ENCODE measurements at places on chromosomes 2 and 18.

DNA sequence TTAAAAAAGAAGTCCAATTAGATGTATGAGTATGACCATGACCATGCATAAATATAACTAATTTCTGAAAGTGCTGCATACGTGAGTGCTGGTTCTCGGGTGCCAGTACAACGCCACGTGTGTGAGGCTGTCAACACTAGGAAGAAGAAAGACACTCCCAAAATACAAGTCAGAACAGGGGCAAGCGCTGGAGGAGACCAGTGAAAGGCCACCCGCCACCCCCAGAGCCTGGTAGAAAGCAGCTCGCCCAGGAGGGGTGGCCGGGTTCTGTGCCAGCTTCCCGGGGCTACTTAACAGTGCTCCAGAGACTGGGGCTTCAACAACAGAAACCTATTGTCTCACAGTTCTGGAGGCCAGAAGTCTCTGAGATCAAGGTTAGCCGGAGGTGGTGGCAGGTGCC is 147.6 kb downstream of the RTP5 start:
- no peak for DNase-seq

GRCh38 chr18:58288921-58289797 is 245.1 kb downstream of the NEDD4L start:
- no peak for DNase-seq

DNA sequence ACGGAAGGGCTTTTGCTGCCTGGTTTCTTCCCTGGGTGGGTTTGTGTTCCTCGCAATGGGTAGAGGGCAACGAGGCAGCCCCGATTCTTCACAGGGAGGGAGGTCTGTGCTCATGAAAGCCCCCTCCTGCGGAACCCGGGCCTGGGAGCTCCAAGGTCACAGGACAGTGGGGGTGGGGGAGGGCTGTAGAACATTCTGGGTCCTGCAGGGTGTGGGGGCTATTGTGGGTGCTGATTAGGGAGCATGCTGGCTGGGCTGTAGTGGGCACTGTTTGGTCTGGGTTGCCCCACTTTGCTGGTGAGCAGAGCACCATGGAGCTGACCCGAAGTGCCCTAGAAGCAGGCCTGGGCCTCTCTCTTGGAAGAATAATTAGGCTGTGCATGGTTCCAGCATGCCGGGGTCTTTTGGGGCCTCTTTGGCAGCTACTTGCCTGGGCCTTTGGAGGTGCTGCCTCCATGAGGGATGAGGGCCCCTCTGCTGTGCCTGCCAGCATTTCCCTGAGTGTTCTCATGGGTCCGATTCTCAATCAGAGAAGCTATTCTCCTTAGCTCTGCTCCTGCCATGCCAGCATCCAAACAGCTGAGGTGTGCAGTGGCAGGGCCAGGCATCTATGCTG is 232.2 kb upstream of the HS6ST1 start:
- no peak for DNase-seq

- DNase-seq, result no peak
Observed at GRCh38 chr2:58734365-58734764, 493.2 kb upstream of the FANCL start.

DNA sequence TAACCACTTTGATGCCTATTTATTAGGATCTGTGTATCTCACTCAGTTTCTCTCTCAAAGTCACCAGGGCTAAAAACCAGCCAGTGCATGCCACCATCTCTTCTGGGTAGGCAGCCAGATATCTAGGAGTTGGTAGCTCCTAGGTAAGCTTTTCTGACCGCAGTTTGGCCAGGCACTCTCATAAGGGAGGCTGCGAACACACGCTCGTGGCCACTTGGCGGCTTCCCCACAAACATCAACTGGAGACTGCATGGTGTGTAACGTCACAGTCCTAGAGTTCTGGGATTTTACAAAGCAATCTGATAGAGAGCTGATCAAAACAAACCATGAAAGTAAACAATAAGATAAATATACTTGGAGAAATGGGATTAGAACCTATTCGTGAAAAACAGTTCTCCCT is 424.3 kb upstream of the ACVR2A start:
- DNase-seq, result no peak

GRCh38 chr2:33042265-33042664 is 95.5 kb downstream of the LTBP1 start:
- no peak for DNase-seq

GRCh38 chr2:220880623-220881596 is 691.2 kb downstream of the EPHA4 start:
- no peak for DNase-seq

GRCh38 chr2:11862049-11862448 is 115.6 kb downstream of the LPIN1 start:
- no peak for DNase-seq

DNA sequence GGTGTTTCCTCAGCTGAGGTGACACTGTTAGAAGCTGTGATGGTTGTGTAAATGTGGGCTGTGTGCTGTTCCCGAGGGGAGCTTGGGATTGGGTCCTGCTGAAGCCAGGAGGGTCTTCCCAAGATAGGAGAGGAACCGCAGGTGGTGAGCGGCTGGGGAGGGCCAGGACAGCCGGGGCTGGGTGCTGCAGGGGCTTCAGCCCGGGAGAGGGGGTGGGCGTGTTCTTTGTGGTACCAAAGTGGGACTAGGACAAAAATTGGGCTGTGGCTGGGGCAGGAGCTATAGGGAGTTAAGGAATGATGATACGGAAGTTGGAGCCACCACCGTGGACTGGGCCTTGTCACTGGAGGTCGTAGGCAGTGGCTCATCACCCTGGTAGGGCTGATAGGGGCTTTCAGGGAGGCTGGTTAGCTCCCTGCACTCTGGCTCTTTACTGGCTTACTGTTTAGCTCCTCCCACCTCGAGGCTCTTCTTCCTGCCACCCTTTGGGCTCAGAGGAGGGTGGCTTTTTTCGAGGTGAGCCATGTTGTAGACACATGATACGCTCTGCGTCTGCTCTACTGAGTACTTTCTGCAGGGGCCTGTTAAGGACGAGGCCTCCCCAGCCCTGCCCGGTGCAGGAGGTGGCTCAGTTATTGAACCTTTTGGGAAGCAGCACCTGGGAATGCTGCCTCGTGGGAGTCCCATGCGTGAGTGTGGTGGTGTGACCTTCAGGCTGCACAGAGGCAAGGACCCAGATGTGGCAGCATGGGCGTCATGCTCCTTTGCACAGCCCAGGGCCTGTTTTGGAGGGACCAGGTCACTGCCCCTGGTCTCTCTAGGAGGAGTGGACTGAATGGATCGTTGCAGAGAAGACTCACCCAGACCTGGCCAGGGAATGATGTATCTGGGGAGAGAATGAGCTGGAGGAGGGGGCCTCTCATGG is 21.6 kb downstream of the ASB1 start:
- DNase-seq, result no peak

DNA sequence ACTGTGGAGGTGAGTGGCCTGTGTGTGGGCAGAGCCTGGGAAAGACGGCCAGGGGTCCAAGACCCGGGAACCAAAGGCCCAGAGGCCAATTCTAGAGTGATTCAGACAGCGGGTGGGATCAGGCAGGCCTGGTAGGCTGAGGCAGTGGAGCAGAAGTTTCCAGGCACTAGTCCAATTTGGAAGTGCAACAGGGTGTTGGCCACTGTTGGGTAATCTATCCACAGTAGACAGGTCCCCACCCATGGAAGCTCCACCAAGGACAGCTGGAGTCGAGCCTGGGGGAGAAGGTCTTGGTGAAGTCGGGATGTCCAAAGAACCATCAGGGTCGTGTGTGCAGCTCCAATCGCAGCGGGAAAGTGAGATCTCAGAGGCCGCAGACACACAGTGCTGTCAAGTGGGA is 125.8 kb upstream of the COPS8 start:
- DNase-seq, result no peak

DNA sequence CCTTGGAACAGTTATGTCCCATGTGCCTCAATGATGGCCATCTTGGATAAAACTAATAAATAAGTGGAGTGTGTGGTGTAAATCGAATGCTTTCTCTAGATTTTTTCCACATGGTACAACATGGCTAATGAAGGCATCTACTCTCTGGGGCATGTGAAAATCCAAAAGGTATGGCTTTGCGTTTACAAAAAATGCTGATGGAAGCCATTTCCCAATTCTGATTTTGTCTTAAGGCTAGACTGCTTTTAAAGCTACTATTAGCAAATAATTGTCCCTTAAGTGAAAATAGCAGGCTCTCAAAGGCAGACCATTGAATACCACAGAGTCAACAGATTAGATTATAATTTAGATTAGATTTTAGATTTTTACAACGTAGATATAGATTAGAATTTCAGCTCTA is 183.7 kb downstream of the LRRTM1 start:
- no peak for DNase-seq

DNA sequence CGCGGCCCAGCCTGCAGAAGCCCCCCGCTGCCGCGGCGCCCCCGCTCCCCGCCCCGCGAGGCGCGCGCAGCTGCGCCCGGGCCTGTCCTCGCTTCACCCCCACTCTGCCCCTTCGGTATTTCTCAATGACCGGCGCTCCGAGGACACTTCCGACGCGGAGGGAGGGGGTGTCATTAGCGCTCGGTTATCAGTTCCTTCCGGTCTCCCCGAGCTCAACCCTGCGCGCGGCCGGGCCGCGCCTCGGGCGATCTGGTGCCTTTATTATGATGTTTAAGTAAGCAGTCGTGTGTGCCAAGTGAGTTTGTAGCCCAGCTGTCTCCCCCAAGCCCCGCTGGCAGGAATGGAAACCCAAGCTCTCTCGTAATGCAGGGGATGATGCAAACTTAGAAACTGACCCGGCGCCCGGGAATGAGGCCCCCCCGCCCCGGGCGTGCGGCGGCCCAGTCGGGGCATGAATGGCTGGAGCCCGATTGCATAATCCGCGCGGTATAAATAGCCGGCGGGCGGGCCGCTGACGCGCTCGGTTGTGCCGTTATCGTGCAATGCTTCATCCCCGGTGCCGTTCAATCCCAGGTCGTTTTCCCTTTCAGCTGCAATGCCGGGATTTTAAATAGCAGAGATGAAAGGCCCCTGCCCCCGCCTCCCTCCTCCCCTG is 3.9 kb upstream of the SPRED2 start:
- DNase-seq, result peak; percentile 20

GRCh38 chr2:71949537-71949798 is 198.2 kb downstream of the CYP26B1 start:
- no peak for DNase-seq

DNA sequence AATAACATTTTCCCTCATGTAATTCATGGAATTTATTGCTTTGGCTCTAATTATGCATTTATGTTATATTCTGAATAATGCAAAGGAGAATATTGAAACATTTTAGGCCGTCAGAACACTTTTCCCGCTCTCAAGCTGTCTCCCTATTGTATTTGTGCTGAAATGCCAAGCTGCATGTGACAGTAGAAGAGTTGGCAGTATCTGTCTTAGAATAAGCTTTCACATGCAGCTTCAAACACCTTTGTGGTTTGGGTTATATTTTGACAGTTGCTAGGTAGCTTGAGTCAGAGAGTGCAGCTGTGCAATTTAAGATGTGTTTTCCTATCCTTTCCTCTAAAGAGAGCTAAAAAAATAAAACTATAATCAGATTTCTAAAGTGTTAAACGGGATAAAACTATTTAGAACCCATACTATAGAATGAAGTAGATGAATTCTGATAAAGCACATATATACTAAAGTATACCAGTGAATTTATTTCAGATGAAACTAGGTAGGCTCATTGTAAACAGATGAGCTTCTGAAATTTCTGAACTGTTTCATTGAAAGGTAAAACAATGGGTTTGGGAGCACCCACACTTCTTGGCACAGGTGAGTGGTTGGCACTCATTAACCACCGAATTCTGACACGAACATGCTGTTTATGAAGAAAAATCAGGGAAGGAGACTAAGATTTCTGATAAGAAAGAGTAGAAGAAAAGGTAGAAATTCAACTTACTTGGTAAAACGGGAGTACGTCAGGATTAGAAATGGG is 43.4 kb downstream of the PLCL1 start:
- no peak for DNase-seq

DNA sequence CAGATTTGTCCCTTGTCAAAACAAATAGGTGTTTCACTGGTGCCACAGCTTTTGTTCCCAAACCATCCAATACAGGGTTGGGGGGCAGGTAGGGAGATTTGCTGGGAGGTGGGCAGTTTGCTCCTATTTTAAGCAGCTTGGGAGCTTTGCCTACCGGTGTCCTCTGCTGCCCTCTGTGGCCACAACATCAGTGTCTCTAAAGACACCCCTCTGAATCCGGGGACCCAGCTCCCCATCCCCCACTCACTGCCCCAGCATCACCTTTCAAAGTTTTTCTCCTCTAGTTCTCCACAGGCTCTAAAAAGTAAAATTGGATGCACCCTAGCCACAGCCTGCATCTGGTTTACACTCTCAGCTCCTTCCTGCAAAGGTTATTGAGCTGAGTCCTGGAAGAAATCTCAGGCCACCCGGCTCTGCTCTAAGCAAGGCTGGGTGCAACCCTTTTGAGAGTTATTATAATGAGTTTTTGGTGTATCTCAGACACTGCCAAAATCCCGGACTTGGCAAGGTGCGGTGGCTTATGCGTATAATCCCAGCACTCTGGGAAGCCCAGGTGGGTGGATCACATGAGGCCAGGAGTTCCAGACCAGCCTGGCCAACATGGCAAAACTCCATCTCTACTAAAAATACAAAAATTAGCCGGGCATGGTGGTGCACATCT is 2.9 kb upstream of the EPAS1 start:
- no peak for DNase-seq

GRCh38 chr18:7879717-7880116 is 312.6 kb downstream of the PTPRM start:
- no peak for DNase-seq

GRCh38 chr2:155975734-155976133 is 356.8 kb downstream of the NR4A2 start:
- no peak for DNase-seq

DNA sequence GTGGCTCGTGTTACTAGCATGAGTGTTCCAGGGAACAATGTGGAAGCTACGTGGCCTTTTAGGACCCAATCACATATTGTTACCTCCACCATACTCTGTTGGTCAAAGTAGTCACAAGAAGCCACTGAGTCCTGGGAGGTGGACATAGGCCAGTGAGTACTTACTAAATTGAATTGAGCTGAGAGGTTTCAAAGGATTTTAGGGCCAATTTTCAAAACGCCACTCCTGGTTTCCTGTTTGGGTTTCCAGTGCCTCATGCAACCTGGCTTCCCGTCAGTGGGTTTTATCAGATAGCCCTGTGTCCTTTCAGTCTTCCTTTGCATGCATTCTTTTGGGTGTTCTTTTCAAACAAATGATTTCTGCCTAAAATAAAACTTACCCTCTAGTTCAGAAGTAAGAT is 56.3 kb downstream of the FBLN7 start:
- DNase-seq, result no peak

DNA sequence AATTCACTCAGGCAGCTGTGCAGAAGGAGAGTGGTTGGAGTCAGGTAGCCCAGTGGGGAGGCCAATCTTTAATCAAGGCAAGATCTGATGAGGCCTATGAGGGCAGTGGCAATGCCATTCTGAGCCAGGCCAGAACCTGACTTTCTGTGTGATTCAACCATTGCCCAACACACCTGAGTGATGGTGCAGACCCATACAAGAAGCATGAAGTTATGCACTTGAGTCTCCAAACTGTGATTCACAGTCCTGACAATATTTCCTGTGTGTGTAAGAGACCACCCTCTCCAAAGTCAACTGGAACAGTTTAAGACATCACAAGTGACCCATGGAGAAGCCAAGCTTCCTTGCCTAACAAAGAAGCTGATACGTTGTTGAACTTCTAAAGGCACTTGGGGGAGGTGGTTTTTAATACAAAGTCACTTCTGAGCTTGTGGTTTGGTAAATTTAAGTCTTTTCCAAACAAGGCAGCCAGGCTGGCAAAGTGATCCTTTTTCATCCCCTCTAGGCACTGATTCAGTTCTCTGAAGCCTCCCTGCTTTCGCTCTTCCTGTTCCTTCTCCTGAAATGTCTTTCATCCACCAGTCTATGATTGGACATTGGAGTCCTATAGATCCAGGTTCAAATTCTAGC is 49.0 kb downstream of the VSNL1 start:
- DNase-seq, result no peak

All from stimulated activated CD4-positive, alpha-beta T cell treated with anti-CD3 and anti-CD28 coated beads, TNF-alpha, amount 100 ng/mL, for 48 hours (primary cell).